ENCODE measurements at places on chromosomes 4 and X.

GRCh38 chr4:47017494-47017893 is 13.9 kb upstream of the GABRB1 start:
- no peak for DNase-seq

DNA sequence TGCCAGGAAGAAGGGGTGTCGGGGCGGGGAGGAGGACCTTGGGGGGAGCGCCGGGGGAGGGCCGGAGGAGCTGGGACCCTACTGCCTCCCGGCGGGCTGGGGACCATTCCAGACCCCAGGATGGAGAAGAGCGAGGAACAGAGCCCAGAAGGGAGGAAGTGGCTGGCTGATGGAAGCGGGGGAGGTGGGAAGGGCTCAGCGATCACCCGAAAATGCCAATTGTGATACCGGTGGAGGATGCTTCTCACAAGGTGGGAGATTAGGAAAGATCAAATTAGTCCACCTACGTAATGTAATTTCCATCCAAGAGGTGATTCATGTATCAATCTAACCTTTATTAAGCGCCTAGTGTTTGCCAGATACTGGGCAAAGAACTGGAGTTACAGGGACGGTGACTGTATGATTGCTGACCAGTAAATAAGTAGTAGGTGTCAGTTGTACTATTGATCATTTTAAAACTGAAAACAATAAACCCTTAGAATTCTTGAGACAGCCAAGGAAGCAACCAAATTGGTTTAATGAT is 452 bp upstream of the RAI2 start:
- DNase-seq = no peak

GRCh38 chr4:57055886-57056285 is 54.3 kb downstream of the IGFBP7 start:
- no peak for DNase-seq

- no peak for DNase-seq
Observed at GRCh38 chr4:825063-825970, 612 bp downstream of the CPLX1 start.

- DNase-seq = no peak
Observed at GRCh38 chrX:8672176-8672575, 59.8 kb downstream of the ANOS1 start.
